ENCODE measurements at places on chromosomes 12 and 14.

DNA sequence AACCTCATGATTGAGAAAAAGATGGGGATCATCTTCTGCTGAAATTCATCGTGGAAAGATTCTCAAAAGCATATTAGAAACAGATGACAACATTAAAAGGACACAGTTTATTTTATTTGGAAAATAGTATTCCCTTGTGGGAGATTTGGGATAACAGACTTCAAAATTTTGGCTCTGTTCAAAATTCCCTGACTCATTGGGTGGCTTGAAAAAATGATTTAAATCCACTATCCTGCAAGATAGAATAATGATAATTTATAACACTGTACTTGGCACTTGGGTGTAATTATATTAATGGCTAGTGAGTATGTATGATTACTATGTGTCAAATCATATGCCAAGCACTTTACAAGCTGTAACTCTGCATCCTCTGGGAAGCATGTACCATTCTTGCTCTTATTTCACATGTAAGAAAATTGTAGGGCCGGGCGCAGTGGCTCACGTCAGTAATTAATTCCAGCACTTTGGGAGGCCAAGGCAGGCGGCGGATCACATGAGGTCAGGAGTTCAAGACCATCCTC lies 128.8 kb downstream of the LMNTD1 start:
- H3K27ac ChIP-seq, result no peak overlapping the region
- H3K27me3 ChIP-seq, result no peaks in the 10 kb centered on the region
- H3K36me3 ChIP-seq, result no peaks in the 10 kb centered on the region

- no peak overlapping the region for H3K27ac ChIP-seq
- H3K4me3 ChIP-seq, result no peak overlapping the region
- H3K27me3 ChIP-seq, result peaks cover 10% of the 10 kb centered on the region
- no peak for DNase-seq
Observed at GRCh38 chr14:103960457-103961055, 18.2 kb upstream of the RD3L start.

DNA sequence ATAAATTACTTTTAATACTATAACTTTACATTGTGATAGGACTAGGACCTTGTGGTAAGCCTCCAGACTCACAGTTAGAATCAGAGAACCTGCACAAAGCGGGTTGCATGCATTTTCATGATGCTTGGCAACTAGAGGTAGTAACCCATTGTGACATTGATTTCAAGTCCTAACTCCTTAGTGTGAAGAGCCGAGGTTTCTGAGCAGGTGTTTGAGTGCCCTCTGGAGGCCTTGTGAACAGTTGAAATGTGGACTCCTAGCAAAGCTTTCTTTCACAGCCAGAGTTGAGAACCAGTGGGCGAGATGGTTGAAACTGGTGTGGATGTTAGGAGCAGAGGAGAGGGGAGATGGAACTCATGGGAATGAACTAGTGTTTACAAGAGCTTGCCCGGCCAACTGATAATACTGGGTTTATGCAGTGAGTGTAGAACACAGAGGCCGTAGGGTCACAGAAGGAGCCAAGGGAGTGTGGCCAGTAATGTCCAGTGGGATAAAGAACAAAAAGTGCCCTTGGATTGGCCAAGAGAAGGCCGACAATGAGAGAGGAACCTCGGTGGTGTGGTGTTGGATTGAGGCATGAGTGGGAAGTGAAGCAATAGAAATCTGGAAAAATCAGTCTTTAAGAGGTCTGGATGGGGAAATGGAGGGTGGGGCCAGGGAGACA lies 10.9 kb downstream of the ZNF664 start:
- no peaks in the 10 kb centered on the region for H3K4me1 ChIP-seq
- no peaks in the 10 kb centered on the region for H3K27me3 ChIP-seq
- H3K27ac ChIP-seq, result no peak overlapping the region
- peaks cover 57% of the 10 kb centered on the region for H3K36me3 ChIP-seq
- DNase-seq, result peak; percentile 82

- no peaks in the 10 kb centered on the region for H3K27me3 ChIP-seq
- H3K36me3 ChIP-seq, result no peaks in the 10 kb centered on the region
- H3K4me3 ChIP-seq, result no peak overlapping the region
- H3K27ac ChIP-seq, result no peak overlapping the region
- no peak for DNase-seq
Observed at GRCh38 chr12:87943762-87944161, 85.4 kb downstream of the C12orf50 start.

- H3K27me3 ChIP-seq, result peaks cover 3% of the 10 kb centered on the region
- H3K36me3 ChIP-seq, result no peaks in the 10 kb centered on the region
- no peak overlapping the region for H3K27ac ChIP-seq
- no peaks in the 10 kb centered on the region for H3K4me1 ChIP-seq
- H3K4me3 ChIP-seq, result no peak overlapping the region
Observed at GRCh38 chr14:52248057-52248456, 19.4 kb upstream of the PTGDR start.

DNA sequence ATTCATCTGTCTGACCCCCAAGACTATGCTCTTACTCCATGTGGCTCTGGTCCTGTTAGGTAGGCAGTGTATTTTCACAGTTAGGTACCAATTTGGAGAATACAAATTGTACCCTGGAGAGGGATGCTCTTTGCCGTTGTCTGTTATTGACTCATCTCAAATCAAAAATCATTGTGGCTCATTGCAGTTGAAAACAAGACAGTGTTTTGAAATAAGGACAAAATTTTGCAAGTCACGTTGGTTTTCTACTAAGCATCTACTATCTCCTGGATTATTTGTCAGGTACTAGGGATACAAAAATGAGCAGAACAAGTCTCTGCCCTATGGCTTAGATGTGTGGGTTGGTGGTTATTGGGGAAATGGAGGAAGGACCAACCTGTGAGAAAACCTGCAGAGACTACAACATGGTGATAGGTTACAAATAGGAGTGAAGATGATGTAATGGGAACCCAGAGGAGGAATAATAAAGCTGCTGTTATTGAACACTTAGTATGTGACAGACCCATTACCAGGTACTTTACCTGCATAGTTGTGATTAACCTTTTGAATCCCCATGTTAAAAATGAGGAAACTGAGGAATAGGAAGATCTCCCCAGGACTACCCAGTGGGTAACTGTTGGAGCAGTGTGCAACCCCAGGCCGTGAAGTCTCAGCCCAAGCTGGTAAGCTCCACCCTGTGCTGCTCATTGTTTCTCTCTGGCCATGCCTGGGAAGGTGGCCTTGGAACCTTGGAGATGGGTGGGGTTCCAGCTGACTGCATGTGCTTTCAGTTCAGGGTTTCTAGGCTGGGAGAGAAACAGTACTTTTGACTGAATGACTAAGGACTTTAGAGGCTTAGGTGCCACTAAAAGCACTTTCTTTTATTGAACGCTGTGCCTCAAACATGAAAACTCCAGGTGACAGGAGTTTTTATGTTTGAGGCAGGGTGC lies 72.9 kb upstream of the SRSF5 start:
- H3K27me3 ChIP-seq, result no peaks in the 10 kb centered on the region
- peaks cover 10% of the 10 kb centered on the region for H3K4me1 ChIP-seq
- no peak overlapping the region for H3K4me3 ChIP-seq
- no peak for DNase-seq
- H3K36me3 ChIP-seq, result no peaks in the 10 kb centered on the region
- H3K27ac ChIP-seq, result no peak overlapping the region

GRCh38 chr12:22641353-22642053 lies 16.5 kb downstream of the ETNK1 start:
- peaks cover 17% of the 10 kb centered on the region for H3K36me3 ChIP-seq
- no peak for DNase-seq

GRCh38 chr14:100124551-100125088 lies 34.8 kb downstream of the DEGS2 start:
- H3K36me3 ChIP-seq, result peaks cover 36% of the 10 kb centered on the region
- no peak overlapping the region for H3K4me3 ChIP-seq
- no peaks in the 10 kb centered on the region for H3K4me1 ChIP-seq
- DNase-seq, result no peak

DNA sequence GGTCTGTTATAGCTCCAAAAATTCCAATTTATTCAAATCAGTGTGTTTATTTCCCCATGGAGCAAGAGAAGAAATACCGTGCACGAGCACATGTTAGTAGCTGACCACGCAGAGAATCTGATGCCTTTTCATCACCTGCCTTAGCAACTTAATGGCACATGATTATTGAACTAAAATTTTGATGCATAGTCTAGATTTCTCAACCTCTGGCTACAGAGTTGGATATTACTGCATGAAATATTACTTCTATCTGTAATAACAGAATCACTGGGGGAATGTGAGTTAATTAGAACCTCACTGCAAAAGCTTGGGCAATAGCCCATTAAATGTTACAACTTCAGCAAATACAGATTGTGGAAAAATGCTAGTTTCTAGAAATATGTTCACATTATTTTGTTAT lies 335.8 kb downstream of the FLRT2 start:
- no peak for DNase-seq
- no peaks in the 10 kb centered on the region for H3K4me1 ChIP-seq
- no peaks in the 10 kb centered on the region for H3K27me3 ChIP-seq

DNA sequence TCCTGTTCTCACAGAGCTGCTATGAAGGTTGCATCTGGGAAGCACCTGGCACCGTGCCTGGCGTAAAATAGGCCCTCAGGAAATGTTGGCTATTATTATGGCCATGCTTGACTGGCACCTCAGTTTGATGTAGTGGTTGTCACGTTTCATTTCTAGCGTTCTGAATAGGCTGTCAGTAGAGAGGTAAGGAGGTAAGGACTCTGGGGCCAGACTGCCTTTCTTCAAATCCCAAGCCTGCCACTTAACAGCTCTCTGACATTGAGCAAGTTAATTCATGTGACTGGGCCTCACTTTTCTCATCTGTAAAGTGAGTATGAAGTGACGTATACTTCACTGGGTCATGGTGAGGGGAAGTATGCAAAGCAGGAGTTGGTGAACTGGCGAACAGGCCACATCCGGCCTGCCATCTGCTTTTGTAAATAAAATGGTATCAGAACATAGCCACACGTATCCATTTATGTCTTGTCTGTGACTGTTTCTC lies 196.2 kb downstream of the CACNA1C start:
- no peaks in the 10 kb centered on the region for H3K36me3 ChIP-seq
- peak; percentile 78 for DNase-seq
- H3K4me3 ChIP-seq, result no peak overlapping the region
- H3K4me1 ChIP-seq, result peaks cover 25% of the 10 kb centered on the region
- no peaks in the 10 kb centered on the region for H3K27me3 ChIP-seq

GRCh38 chr14:24093207-24093900 lies 757 bp upstream of the PCK2 start:
- DNase-seq, result no peak
- no peaks in the 10 kb centered on the region for H3K36me3 ChIP-seq
- peaks cover 14% of the 10 kb centered on the region for H3K4me1 ChIP-seq
- H3K27ac ChIP-seq, result peak overlapping the region; percentile 4

- H3K27ac ChIP-seq, result no peak overlapping the region
- peaks cover 15% of the 10 kb centered on the region for H3K27me3 ChIP-seq
- H3K4me3 ChIP-seq, result no peak overlapping the region
- DNase-seq, result no peak
Observed at GRCh38 chr14:100836941-100837804, 11.3 kb downstream of the MEG3 start.

DNA sequence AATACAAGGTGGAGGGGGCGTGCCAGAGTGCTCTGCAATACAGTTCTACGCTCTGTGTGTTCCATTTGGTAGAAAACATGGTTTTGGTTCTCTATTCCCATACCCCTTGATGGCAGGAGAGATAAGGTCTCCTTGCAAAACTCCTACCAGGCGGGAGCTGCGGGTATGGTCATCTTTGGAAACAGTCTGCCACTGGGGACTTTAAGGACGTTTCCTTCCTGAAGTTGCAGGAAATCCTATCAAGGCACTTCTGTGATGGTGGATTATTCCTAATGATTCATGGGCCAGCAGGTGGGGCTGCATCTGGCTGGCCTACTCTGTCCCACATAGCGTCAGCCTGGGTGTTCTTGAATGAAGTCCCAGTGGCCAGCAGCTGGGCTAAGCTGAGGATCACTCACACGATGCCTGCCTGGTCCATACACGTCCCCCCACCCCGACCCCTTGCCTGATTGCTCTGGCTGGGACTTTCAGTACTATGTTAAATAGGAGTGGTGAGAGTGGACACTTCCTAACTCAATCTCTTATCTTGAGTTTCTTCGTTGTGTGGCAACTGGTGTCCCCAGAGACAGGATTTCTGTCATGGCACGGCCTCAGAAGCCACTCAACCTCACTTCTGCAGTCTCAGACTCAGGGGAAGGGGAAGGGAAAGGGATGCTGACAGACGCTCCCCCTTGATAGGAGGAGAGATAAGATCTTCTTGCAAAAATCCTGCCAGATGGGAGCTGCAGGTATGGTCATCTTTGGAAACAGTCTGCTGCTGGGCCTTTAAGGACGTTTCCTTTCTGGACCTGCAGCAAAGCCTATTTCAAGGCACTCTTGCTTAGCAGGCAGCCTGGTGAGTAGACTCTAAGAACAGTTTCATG lies 61.0 kb upstream of the FKBP4 start:
- H3K36me3 ChIP-seq, result no peaks in the 10 kb centered on the region
- no peak for DNase-seq
- no peak overlapping the region for H3K27ac ChIP-seq
- no peaks in the 10 kb centered on the region for H3K4me1 ChIP-seq
- H3K4me3 ChIP-seq, result no peak overlapping the region

DNA sequence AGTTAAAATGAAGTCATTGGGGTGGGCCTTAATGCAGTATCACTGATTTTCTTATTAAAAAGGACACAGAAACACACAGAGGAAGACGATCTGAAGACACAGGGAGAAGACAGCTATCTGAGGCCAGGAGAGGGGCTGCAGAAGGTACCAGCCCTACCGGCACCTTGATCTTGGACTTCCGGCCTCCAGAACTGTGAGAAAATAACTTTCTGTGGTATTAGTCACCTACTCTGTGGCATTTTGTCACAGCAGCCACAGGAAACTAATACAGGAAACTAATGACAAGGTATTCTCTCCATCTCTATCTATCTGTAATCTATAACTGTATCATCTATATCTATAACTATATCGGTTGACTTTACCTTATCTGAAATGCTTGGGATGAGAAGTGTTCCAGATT lies 1149.5 kb downstream of the BCL11B start:
- no peak overlapping the region for H3K4me3 ChIP-seq
- no peaks in the 10 kb centered on the region for H3K4me1 ChIP-seq
- H3K27me3 ChIP-seq, result no peaks in the 10 kb centered on the region
- DNase-seq, result no peak
- no peak overlapping the region for H3K27ac ChIP-seq

GRCh38 chr14:74973003-74973653 lies 17.7 kb upstream of the PGF start:
- H3K36me3 ChIP-seq, result no peaks in the 10 kb centered on the region
- H3K27me3 ChIP-seq, result no peaks in the 10 kb centered on the region
- peaks cover 23% of the 10 kb centered on the region for H3K4me1 ChIP-seq
- no peak overlapping the region for H3K27ac ChIP-seq
- no peak for DNase-seq
- H3K4me3 ChIP-seq, result no peak overlapping the region

DNA sequence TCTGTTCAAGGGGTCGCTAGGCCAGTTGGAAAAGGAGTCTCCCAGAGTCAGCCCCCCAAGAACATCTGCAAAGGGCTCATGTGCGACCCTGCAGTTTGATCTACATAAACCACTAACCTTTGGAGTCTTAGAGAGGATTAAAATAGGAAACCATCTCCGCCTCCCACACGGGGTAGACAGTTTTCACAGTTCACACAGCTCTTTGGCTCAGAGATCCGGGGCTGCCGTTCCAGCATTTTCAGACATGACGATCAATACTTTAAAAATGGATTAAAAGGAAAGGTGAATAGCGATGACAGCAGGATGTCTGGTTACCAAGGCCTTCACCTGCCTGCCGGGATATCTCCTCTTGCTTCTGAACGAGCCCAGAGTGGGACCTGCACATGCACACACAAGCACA lies 59.8 kb upstream of the BCL11B start:
- no peak overlapping the region for H3K4me3 ChIP-seq
- peaks cover 2% of the 10 kb centered on the region for H3K4me1 ChIP-seq
- DNase-seq, result no peak
- peaks cover 4% of the 10 kb centered on the region for H3K27me3 ChIP-seq
- no peak overlapping the region for H3K27ac ChIP-seq
- H3K36me3 ChIP-seq, result no peaks in the 10 kb centered on the region
